G401 (cell line): ENCODE measurements at places on chromosomes 4 and X. TPM values are rescaled to one million over a fixed set of nuclear protein-coding genes. Genes with fewer than 3 reads are reported as not detected.

Gene ZRSR2
- total RNA-seq: 0.49 TPM in 1 of 2 replicates, not detected in the other

Gene CITED1
- 0.58 and 4.3 TPM in 2 replicates for total RNA-seq

Gene PHEX
- not detected in 2 replicates for total RNA-seq

Gene NAP1L2
- 0.86 TPM in 1 of 2 replicates, not detected in the other for total RNA-seq

Gene NLRP2B
- total RNA-seq: not detected in 2 replicates

Gene GAGE2A
- total RNA-seq: not detected in 2 replicates

Gene TMEM187
- total RNA-seq: 1.4 and 7.4 TPM in 2 replicates

Gene ATP2B3
- total RNA-seq: not detected in 2 replicates

GRCh38 chr4:8238515-8239053 is 31.0 kb upstream of the HTRA3 start:
- no peak for DNase-seq

DNA sequence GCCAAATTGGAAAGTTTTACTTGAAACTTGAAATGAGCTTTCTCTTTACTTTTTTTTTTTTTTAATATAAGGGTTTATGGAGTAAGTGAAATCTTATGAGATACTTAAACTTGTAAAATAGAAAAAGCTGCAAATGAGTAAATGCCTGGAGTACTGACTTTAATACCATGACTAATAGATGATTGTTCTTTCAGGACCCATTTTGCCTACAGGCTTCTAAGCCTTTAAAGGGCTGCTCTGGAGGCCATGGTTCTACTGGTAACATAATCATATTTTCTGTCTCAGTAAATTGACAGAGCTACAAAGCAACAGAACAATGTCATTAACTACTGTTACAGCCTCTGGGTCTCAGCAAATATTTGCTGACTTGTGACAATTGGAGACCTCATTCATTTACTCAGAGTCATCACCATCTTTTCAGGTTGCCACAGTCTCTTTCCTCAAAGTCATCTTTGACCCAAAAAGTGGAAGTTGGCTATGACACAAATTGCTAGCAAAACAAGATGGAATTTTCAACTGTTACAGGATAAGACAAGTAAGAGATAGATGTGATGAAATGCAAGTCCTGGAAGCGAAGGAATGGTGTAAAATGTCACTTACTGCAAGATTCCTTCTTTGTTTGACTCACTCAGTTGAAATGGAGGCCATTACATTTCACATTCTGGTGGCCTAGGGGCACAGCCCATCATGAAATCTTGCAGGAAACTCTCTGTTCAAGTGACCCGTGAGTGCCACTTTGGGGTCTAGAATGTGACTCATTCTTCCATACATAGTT is 132.7 kb downstream of the BTC start:
- no peak for DNase-seq

DNA sequence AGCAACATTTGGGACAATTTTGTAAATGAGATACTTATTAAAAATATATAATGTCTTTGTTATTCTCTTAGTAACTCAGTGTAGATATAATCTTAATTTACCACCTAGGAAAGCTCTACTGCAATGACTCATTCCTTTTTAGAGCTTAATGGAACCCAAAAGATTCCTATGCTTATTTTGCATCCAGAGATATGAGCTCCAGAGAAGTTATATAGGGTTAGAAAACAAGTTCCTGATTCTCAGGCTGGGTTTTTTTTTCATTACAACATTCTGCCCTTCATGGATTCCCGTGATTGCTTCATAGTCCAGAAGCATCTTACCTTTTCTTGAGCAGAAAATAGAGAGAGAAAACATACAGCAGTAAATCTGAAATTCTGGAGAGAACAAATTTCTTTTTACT is 57.9 kb upstream of the CXCL8 start:
- DNase-seq: no peak

DNA sequence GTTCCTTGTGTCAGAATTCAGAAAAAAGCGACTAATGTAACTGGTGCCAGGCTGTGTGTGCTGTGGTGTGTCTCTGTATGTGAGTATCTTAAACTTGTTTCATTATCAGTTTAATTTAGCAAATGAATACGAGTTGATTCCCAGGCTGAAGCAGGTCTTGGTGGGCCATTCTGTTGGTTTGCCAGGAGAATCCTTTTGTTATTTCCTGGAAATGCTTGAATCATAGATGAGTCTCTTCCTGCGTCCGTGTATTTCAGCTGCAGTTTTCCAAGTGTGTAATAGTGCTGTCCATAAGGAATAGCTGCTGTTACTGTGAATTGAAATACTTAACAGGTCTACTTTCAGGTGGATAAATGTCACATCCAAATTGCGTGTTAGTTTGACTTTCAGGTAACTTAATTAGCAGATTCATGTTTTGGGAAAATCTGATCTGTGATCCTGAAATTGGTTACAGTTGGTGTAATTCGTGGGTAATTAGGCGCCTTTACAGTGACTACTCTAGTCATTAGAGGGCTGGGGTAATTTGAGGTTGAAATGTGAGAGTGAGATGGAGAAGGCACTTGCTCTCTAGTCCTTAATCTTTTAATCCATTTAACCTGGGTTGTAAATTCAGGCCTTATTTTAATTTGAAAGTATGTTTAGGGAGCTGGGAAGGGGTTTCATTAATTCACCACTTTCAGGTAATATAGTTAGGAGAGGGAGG is 23.8 kb downstream of the TMEM131L start:
- no peak for DNase-seq

DNA sequence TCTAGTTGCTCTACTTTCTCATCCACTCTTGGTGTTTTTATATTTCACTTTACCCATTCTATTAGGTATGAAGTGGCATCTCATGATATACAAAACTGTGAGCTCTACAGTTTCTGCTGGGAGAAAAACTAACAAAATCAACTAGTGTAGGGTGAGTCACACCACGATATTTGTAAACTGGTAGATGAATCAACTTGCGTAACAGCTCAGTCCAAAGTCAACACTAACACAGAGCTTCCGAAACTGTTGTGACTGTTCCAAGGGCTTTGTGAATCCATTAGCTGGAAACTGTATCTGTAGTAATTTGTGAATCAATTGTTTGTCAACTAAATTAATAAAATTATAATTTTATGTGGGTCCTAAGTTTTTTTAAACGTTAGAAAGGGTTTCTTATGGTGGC is 119.8 kb upstream of the TSPAN5 start:
- DNase-seq: no peak

DNA sequence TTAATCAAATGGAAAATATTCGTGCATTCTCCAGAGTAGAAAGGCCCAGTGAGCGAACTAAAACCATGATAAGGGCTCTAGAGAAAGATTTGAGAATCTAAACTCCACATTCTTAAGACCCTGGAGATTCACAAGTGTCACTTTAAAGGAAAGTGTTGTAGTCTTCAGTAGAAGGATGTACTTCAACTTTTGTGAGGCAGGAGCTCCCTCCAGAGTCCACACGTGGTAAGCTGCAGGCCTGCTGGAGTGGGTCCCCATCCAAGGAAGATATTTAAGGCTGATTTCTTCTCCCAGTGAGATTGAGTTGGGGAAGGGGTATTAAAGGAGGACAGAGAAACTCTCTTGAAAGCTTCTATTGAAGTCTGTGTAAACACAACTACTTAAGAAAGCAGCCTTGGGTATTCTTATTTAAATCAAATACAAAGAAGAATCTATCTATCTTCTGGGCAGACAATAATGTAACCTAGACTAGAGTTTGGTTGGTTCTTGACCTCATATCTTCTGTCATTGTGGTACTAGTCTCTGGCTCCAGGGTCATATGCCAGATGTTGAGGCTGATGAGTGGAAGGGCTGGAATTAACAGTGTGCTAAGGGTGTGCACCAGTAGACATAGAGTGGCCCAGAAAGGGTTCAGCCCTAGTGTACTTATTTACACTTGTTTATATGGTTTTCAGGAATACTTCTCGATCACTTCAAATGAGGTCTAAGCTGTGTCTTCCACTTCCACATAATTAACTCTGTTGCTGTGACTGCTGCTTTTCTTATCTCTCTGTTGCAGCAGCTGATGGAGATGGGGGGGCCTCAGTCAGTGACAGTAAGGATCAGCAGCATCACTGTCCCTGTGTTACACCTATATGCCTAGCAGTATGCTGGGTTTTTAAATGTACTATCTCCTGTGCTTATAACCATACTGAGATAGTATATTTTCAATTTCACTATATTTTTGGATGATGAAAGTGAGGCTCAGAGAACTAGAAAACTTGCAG is 76.1 kb downstream of the HMGB2 start:
- DNase-seq: peak; percentile 91

- DNase-seq: no peak
Observed at GRCh38 chrX:11664211-11665167, 1.2 kb downstream of the ARHGAP6 start.

DNA sequence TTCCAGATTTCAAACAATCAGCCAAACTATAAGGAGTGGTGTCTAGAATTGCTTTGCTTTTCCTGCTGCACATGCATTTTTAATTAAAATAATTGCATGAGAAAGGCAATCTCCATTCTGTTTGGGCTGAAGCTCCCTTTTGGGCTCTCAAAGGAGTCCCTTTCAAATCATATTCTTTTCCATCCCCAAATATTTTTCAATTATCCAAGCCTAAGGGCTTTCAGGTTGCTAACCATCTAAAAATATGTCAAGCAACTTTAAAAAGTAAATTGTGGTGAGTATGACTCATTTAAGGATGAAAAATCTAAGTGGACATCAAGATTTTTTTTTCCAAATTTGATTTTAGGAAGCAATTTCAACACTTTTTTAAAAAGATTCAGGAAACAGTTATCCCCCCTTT is 28.4 kb downstream of the PIR start:
- no peak for DNase-seq

GRCh38 chr4:37475087-37475486 is 211.1 kb downstream of the RELL1 start:
- DNase-seq: peak; percentile 8

- DNase-seq: peak; percentile 18
Observed at GRCh38 chr4:87974856-87975462, 555 bp upstream of the SPP1 start.

- DNase-seq: no peak
Observed at GRCh38 chr4:169369634-169370033, 98.9 kb upstream of the SH3RF1 start.

DNA sequence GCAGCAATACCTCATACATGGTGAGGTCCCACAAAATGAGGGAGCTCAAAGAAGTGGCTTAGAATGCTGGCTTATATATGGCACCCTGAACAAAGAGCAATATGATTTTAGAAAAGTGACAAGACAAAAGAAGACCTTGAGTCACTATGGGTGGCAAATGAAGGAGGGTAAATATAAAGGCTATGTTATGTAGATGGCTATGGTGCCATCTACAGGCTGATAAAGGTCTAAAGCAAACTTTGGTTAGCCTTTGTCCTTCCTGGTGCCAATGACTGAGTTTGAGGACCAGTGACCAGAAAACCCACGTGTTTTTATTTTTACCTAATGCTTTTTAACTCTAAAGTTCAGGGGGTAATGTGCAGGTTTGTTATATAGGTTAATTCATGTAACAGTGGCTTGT is 151.8 kb downstream of the CCNG2 start:
- peak; percentile 36 for DNase-seq

DNA sequence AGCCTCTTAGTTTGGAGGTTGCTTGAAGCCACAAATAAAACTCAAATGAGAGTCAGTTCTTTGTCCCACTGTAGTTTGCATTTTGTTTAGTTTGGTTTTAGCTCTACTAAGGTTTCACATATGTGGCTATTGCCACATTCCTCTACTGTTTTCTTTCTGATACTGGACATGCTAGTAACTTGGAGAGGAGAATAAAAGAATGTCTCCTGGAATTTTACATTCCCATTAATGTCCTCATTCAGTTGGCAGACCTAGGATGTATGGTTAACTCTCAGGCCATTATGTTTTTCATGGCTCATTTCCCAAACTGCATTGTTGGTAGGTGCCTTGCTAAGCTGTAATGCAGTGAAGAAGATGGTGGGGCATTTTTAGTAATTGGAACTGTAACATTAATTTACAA is 29.9 kb downstream of the UPRT start:
- no peak for DNase-seq
